ENCODE measurements at places on chromosomes 5 and 9.
A peak's percentile ranks its signal among the peaks of the same experiment; 100 is the strongest.

GRCh38 chr5:41522193-41522786, 11.9 kb upstream of the PLCXD3 start:
- DNase-seq: no peak

- DNase-seq: no peak
These were observed 1.2 kb downstream of the CDKN2B-AS1 start for GRCh38 chr9:21995666-21996398.

- DNase-seq: no peak
These were observed 157.6 kb upstream of the RAI14 start for GRCh38 chr5:34498572-34498971.

DNA sequence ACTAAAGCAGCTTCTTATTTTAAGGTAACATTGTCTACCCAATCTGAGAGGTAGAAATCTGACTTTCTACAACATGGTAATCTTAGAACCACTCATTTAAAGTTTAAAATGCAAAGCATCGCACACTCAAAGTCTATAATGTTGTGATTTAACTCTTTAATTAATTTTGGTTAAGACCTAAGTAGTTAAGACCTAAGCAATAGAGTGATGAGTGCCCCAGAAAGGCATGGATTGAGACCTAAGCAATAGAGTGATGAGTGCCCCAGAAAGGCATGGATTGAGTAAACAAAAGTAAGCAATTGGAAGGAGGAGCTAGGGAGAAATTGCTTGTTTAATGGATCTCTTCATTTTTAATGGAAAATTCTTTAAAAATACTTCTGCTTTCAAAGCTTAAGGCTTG, 86.8 kb downstream of the NLN start:
- no peak for DNase-seq

DNA sequence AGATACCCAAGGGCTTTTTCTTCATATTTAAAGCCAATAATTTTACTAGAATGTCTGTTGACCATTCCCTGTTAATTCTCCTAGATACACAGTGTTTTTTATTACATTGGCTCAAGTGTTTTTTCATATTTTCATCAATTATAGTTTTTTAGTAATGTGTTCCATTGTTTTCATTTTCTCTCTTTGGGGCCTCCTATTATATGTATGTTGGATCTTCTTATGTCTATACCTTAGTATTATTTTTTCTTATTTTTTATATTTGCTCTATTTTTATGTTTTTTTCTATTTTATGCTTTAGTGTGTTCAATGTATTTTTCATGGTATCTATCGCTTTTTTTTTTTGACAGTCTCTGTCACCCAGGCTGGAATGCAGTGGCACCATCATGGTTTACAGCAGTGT, 7.5 kb downstream of the KIAA1958 start:
- DNase-seq: no peak

GRCh38 chr9:19922476-19923118, 133.8 kb upstream of the SLC24A2 start:
- peak; percentile 10 for DNase-seq

DNA sequence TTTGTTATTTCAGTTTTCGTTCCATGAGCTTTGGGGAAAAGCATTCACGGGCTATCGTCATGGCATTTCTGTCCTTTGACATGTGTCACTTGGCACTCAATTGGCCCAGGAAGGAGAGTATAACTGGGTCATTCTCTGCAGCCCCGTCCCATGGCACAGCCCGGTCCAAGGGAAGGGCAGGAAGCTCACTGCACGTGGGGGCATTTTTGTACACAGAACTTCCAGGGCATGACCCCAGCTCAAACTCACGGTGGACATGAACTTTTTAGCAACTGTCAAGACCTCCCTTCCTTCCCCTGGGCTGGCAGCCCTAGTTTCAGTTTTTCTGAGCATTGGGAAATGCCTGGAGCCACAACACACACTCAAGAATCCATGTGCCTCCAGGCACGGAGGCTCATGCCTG, 161.6 kb upstream of the PANK3 start:
- no peak for DNase-seq

- DNase-seq: no peak
These were observed 291.4 kb upstream of the RFX3 start for GRCh38 chr9:3817208-3817607.

DNA sequence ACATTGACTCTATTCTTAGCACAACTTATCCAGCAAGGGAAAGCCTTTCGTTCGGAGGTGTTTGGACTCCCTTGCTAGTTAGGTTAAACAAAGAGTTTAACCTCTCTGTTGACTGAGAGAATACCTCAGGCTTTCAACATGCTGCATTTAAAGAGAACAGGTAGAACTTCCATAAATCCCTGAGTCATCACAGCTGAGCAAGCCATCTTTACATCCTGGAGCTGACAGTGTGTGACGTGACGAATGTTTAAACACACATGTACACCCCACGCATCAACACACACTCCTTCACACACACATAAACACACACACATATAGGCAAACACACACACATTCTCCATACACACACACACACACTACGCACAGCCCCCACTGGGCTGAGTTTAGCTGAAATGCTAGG, 152.8 kb downstream of the ADAMTS12 start:
- DNase-seq: no peak

- DNase-seq: no peak
These were observed 53.4 kb downstream of the LRRC70 start for GRCh38 chr5:62631909-62632580.

GRCh38 chr9:91954841-91955471, 4.9 kb upstream of the ROR2 start:
- DNase-seq: no peak

DNA sequence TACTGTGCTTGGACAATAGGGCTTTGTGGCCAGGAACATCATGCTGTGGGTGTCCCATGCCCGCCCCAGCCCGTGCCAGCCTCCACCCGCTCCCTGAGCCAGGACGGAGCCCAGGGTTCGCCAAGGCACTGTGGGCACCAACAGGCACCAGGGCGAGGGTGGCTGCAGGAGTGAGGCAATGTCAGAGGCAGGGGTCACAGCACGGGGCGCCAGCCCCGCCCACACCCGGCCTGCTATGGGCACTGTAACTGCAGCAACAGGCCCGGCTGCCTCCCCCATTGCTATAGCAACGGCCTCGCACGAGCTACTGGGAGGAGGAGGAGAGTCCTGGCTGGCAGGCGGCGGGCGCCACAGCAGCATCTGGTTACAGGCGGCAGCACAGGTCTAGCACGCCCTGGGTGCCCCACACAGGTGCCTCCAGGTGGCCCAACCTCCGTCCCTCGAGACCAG, 2.5 kb downstream of the ABCA2 start:
- DNase-seq: no peak

All from AG09309 (cell line).